ENCODE measurements at places on chromosomes 5 and 9. TPM values are rescaled to one million over a fixed set of nuclear protein-coding genes. Genes with fewer than 3 reads are reported as not detected.
A peak's percentile ranks its signal among the peaks of the same experiment; 100 is the strongest.

DNA sequence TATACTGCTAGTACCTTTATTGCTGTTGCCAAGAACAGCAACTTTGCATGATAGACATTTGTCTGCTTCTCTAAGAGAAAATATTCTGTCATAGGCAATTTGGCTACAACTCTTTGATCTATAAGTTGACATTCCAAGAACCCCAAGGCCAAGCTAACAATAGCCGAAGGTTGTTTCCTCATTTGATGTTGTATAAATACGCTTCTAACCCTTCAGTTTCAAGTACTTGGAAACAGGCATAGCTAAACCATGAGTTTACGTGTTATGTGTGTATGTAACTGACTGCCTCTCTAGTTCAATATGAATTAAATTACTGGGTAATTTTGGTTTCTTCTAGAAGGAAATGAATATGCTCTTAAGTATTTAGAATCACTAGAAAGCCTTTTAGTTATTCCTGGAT, 1034.0 kb downstream of the TLE4 start:
- no peaks in the 10 kb centered on the region for H3K36me3 ChIP-seq
- H3K4me1 ChIP-seq: no peaks in the 10 kb centered on the region
- no peak overlapping the region for H3K4me3 ChIP-seq
- H3K27ac ChIP-seq: no peak overlapping the region
- no peaks in the 10 kb centered on the region for H3K27me3 ChIP-seq
- no peak for DNase-seq

CAAP1 gene
- 12.1 TPM for total RNA-seq

DNA sequence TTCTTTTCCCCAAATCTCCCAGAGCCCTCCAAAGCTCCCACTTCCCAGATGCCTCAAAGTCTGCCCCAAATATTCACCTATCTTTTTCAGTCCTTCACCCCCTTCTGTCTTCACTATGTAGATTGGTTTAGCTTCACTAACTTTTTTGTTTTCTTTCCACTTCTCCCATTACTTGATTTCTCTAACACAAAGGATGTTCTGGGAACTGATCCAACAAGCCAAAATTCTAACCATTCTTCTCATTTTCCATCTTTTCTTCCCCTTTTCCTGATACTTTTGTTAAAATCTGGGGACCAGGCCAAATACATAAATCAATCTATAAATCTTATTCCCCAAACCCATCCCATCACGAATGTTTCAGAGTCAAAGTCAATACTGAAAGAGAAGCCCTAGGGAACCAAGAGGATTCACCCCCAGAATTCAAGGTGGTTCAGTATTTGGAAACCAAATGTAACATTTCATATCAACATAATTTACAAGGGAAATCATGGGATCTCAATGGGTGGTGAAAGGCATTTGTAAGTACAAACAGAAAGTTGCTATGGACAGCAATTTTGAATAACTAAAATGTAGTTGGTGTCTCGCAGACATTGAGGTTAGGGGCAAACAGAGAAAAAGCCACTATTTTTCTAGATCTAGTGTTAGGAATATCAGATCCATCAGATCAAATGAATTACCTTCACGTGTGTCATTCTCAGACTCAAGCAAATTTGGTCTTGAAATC, 35.3 kb downstream of the APTX start:
- no peaks in the 10 kb centered on the region for H3K4me1 ChIP-seq
- no peak for DNase-seq
- no peak overlapping the region for H3K27ac ChIP-seq
- H3K36me3 ChIP-seq: no peaks in the 10 kb centered on the region
- no peaks in the 10 kb centered on the region for H3K27me3 ChIP-seq

GRCh38 chr5:63686938-63687337, 275.3 kb downstream of the HTR1A start:
- no peaks in the 10 kb centered on the region for H3K36me3 ChIP-seq
- peaks cover 7% of the 10 kb centered on the region for H3K27me3 ChIP-seq
- no peak overlapping the region for H3K4me3 ChIP-seq
- no peak for DNase-seq
- H3K27ac ChIP-seq: no peak overlapping the region

- H3K27me3 ChIP-seq: no peaks in the 10 kb centered on the region
- H3K27ac ChIP-seq: no peak overlapping the region
- no peak for DNase-seq
- H3K4me3 ChIP-seq: no peak overlapping the region
Observed at GRCh38 chr9:124008694-124009530, 2.7 kb upstream of the LHX2 start.

GRCh38 chr9:93096131-93096802, at the start of gene CARD19:
Gene CARD19, plus strand, starts transcription at chr9:93096217. Its CDS starts 129 bp downstream, at chr9:93096346.
- H3K27me3 ChIP-seq: no peaks in the 10 kb centered on the region
- peak within 1 kb of the TSS; percentile 90 for H3K4me3 ChIP-seq
- peaks cover 9% of the 10 kb centered on the region for H3K36me3 ChIP-seq
- peak within 1 kb of the TSS; percentile 82 for H3K27ac ChIP-seq
- DNase-seq: peak; percentile 71

SLIT3 gene
- not detected for total RNA-seq

ZSWIM6 gene
- 9.7 TPM for total RNA-seq

PROB1 gene
- 2.9 TPM for total RNA-seq

SLC6A7 gene
- total RNA-seq: not detected

DNA sequence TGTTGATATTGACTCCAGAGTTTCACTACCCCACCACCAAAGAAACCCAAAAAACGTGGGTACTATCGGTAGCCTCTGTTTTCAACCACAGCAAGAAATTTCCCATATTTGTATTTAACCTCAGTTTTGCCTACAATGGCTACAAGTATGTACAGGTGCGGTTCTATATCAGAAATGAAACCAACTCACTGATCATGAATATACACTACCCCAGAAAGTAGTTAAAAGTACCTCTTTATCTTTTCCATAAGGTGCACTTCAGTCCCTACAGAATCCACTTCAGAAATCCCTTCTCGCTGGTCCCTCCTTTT, 140.6 kb upstream of the SLC12A2 start:
- no peak overlapping the region for H3K4me3 ChIP-seq
- peaks cover 16% of the 10 kb centered on the region for H3K4me1 ChIP-seq
- H3K36me3 ChIP-seq: no peaks in the 10 kb centered on the region
- no peak overlapping the region for H3K27ac ChIP-seq

- no peaks in the 10 kb centered on the region for H3K27me3 ChIP-seq
- H3K4me1 ChIP-seq: no peaks in the 10 kb centered on the region
- H3K36me3 ChIP-seq: no peaks in the 10 kb centered on the region
- no peak overlapping the region for H3K4me3 ChIP-seq
- H3K27ac ChIP-seq: no peak overlapping the region
Observed at GRCh38 chr9:98178874-98179850, 13.3 kb downstream of the CORO2A start.

DNA sequence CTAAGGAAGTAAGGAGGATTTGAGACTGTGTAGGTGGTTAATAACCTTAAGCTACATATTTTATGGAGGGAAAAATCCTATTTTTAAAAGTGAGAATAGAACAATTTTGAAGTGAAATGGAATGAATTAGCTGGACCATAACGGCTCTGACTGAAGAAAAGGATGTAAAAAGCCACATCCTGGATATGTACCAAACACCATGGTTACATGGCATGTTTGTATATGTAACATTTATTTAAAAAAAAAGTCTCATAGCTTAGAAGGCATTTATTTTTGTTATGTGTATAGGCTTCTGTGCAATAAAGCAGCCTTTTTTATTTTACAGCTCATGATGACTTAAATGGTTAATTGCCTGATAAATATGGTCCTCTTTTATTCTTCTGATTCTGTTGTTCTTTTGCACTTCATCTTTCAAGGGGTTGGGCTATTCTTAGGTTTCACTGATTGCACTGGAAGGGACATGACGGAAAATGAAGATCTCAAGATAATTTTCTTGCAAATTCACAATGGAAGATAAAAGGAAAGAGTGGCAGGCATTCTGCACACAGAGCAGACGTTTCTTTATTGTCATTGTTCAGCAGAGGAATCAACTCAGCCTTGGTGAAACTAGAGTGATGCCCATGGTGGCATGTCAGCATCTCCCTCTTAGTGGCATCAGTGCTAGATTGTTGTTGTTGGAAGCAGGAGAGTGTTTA, 63.1 kb downstream of the DOCK8 start:
- no peak for DNase-seq
- no peak overlapping the region for H3K4me3 ChIP-seq
- no peak overlapping the region for H3K27ac ChIP-seq
- no peaks in the 10 kb centered on the region for H3K36me3 ChIP-seq
- no peaks in the 10 kb centered on the region for H3K27me3 ChIP-seq
